ENCODE measurements at places on chromosomes 1 and 21. TPM values are rescaled to one million over a fixed set of nuclear protein-coding genes. Genes with fewer than 3 reads are reported as not detected.

The MX2 gene
- total RNA-seq, result 25.3 TPM

The TESK2 gene
- total RNA-seq, result 7.8 TPM

The FAM110D gene
- total RNA-seq, result 0.81 TPM

The LYPLAL1 gene
- 5.7 TPM for total RNA-seq

The CCDC185 gene
- not detected for total RNA-seq

The CFAP45 gene
- 0.81 TPM for total RNA-seq

DNA sequence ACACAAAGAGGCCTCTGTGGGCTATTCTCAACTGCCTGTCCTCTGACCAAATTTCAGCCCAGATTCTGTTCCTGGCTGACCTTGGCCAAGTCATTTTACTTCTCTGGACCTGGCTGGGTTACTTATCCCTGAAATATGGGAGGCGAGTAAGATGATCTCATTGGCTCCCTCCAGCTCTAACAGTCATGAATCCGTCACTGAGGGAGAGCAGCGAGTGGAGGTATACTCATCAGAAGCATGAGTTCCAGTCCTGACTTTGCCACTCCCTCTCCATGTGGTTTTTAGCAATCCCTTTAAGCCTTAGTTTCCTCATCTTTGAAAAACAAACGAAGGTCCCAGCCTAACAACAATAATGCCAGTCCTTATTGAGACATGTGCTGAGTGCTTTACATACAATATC is 63.5 kb downstream of the CCDC185 start:
- DNase-seq, result no peak

DNA sequence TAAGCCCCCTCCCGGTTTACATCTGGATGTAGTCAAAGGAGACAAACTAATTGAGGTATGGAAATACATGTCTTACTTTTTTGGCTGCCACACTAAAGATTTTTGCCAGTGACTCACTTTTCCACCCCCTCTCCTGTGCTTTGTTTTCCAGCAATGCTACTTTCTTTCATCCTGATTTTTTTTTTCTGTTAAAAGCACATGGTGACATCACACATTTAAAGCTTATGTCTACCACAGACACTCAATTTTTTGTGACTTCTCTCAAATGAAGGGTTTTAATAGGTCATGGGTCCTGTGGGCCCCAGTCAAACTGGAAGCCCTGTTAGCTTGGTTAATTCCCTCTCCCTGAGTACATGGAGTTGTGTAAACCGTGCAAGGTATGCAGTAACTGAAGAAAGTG is 2.2 kb downstream of the PPP1R8 start:
- no peak for DNase-seq

DNA sequence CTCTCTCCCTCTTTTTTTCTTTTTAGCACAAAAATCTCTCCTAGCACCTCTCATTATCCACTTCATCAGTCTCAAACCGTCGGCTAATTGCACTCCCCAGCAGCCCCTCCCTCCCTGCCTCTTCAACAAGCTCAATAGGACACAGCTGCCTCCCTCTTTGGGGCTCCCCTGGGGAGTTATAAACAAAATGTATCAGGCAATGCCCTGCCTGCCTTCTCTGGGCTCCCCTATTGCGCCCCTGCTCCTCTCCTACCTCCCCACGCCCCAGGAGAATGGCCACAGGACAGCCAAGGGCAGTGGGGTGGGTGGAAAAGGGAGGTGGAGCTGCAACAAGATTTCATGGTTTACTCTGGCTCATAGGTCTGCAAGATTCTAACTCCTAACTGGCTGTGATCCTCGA is 147.1 kb upstream of the GRIK3 start:
- DNase-seq, result no peak

- no peak for DNase-seq
Observed at GRCh38 chr1:147117109-147117508, 55.2 kb downstream of the PRKAB2 start.

GRCh38 chr1:16372535-16373285 is 5.7 kb downstream of the SZRD1 start:
- no peak for DNase-seq

GRCh38 chr1:155981266-155982088 is 3.1 kb upstream of the ARHGEF2 start:
- DNase-seq, result no peak

- DNase-seq, result no peak
Observed at GRCh38 chr1:110364221-110364620, 25.0 kb downstream of the RBM15 start.

- DNase-seq, result no peak
Observed at GRCh38 chr21:28554660-28555475, 437.8 kb downstream of the LTN1 start.

DNA sequence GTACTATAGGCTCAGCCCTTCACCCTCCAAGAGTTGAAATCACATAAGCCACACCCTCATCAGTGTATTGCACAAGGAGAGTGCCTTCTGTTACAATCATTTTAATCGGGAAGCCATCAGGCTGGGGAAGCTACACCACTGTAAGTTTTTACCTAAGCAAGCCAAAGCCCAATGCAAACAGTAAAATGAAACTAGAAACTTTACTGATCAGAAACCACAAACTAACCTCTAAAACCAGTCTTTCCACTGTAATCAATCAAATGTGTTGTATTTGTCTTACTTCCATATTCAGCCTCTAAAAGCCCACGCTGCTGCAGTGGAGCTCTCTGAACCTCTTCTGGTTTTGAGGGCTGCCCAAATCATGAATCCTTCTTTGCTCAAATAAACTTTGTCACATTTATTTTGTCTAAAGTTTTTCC is 26.2 kb downstream of the CAPN8 start:
- no peak for DNase-seq

DNA sequence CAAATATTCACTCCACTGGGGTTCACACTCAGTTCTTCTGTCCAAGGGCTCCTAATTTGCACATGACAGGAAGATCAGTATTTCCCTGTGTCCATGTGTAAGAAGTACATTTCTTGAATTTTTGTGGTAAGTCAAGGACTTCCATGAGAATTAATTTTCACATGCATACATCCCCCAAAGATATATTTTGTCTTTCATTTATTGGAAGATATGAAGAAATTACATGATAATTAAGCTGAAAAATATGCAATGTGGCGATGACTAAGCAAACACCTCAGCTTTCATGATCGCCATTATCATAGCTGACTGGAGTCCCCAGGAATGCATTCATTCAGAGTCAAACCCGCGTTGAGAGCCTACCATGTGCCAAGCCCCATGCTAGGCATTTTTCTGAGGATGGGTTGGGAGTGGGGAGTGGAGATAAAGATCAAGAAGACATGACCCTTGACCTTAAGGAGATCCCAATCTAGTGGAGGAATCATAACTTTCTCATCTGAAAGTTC is 104.6 kb upstream of the F3 start:
- no peak for DNase-seq

DNA sequence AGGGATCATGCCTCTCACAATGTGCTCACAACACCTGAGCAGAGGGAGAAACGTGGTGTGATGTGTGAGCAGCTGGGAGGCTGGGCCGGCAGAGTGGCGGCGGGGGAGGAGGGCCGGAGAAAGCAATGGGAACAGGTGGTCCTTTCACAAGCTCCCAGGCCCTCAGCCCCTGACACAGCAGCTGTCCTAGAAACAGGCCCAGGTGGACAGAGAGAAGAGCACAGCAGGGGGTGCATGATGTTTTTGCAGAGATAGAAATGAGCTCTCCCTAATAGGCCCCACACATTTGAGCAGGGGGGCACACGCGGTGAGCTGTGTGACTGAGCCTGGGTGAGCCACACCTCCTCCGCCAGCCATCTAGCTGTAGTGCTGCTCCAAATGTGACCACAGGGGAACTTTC is 7.6 kb upstream of the RGS16 start:
- no peak for DNase-seq

- no peak for DNase-seq
Observed at GRCh38 chr21:29657240-29657989, 282.4 kb downstream of the GRIK1 start.

- no peak for DNase-seq
Observed at GRCh38 chr1:245788269-245788668, 633.5 kb downstream of the KIF26B start.

DNA sequence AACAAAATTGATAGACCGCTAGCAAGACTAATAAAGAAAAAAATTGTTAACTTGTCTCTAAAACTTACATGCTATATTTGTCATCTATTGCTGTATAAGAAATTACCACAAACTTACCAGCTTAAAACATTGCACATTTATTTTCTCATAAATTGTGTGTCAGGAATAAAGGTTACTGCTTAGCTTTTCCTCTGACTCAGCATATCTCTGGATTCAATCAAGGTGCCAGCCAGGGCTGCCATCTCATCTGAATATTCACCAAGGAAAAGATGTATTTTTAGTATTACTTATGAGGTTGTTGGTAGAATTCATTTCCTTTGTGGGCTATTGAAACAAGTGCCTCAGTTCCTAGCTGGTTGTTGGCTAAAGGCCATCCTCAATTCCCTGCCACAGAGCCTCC is 912.6 kb upstream of the NEGR1 start:
- no peak for DNase-seq

GRCh38 chr1:207868774-207869721 is 41.9 kb downstream of the CD34 start:
- peak; percentile 82 for DNase-seq

- no peak for DNase-seq
Observed at GRCh38 chr1:152153996-152154395, 5.0 kb downstream of the RPTN start.

DNA sequence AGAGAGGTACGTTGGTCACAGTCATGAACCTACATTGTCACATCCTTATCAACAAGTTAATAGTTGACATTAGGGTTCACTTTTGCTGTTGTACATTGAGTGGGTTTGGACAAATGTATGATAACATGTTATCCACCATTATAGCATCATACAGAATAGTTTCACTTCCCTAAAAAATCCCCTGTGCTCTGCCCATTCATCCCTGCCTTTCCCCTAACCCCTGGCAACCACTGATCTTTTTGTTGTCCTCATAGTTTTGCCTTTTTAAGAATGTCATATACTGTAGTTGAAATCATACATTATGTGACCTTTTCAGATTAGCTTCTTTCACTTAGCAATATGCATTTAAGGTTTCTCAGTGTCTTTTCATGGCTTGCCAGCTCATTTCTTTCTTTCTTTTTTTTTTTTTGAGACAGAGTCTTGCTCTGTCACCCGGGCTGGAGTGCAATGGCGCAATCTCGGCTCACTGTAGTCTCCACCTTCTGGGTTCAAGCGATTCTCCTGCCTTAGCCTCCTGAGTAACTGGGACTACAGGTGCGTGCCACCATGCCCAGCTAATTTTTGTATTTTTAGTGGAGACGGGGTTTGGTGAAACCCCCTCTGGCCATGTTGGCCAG is 50.6 kb downstream of the UCK2 start:
- DNase-seq, result no peak

DNA sequence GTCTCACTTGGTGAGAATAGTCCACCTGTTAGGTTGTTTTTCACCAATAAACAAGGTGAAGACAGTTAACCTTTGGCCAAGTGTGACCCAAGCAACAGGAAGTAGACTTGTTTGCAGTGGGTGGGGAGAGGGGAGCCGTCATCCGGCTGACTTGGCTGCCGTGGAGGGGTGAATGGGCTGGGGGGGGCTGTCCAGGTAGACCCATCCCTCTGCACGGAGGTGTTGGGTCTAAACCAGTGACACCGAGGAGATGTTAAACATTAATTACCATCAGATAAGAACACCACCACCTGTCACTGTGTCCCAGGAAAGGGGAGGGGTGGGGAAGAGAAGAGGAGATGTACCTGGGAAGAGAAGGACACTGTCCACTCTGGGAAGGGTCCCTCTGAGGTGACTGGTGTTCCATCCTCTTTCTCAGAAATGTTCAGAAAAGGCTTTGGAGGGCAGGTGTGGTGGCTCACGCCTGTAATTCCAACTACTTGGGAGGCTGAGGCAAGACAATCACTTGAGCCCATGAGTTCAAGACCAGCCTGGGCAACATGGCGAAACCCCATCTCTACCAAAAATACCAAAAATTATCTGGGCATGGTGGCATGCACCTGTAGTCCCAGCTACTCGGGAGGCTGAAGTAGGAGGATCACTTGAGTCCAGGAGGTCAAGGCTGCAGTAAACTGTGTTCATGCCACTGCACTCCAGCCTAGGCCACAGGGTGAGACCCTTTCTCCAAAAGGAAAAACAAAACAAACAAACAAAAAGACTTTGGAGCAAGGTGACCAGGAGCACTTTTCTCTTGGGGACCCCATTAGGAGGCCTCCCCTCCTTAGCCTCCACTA is 6.7 kb upstream of the MYOM3 start:
- DNase-seq, result no peak

DNA sequence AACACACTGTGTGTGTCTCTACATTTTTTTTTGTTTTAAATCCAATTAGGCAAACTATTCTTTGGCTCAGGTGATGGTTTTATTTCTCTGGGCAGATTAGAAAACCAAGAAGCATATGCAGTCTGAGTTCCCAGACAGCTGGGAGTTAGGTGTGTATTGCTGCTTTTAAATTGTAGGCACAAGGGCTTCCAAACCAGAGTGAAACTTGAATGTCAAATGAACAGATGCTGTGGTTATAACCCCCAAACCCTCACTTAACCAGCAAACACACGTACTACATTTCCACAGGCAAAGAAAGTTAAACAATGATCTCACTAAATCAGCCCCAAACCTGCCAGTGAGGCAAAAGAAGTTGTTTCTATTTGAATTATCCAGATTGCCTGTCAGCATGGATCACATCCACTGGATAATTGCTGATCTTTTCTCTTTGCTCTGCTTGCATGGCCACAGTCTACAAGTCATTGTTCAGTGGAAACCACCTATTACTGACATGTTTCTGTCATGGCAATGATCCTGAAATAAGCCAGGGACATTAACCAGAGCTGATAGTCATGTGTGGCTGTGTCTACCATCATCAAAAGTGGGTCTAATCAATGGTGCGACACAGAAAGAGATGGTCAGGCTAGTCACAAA is 576.5 kb upstream of the PLXNA2 start:
- no peak for DNase-seq

DNA sequence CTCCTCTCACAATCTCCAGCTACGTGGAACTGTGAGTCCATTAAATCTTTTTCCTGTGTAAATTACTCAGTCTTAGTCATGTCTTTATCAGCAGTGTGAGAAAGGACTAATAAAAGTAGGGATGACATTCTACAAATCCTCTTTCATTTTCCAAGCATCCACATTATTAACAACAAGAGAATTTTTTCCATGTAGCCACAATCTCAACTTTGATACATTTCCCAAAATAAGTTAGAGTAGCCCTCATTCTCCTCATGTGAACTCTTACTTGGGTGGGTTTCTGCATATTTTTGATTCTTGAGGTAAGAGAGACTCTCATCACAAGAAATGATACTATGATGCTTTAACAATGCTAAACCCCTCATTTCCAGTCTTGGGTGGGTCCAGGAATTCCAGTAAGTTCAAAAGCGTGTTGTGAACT is 52.8 kb downstream of the TNFSF18 start:
- no peak for DNase-seq

GRCh38 chr1:11337580-11338073 is 64.6 kb downstream of the UBIAD1 start:
- peak; percentile 70 for DNase-seq
